ENCODE measurements at places on chromosomes 16 and 17.
A peak's percentile ranks its signal among the peaks of the same experiment; 100 is the strongest.

GRCh38 chr16:89565506-89566372 is 5.3 kb downstream of the RPL13 start:
- peak; percentile 54 for DNase-seq

GRCh38 chr17:2705888-2706795 is 5.4 kb downstream of the CLUH start:
- no peak for DNase-seq

- DNase-seq: no peak
Observed at GRCh38 chr17:76427501-76428231, 25.3 kb downstream of the UBE2O start.

DNA sequence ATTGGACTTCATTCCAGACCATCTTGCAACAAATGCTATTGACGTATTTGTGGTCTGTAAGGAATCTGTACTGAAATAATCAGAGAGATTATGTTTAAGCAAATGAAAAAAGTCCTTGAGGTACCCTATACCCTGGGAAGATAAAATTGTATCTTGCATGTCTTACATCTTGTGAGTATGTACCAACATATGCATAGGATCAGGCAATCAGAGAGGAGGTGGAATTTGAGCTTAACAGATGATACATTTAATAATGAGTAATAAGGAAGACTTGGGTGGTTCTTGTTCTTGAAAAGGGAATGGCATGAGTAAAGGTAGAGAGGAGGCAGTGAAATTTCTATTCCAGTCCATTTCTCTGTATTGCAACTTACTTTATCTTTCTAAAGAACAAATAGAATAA is 10.6 kb downstream of the MOSMO start:
- no peak for DNase-seq

DNA sequence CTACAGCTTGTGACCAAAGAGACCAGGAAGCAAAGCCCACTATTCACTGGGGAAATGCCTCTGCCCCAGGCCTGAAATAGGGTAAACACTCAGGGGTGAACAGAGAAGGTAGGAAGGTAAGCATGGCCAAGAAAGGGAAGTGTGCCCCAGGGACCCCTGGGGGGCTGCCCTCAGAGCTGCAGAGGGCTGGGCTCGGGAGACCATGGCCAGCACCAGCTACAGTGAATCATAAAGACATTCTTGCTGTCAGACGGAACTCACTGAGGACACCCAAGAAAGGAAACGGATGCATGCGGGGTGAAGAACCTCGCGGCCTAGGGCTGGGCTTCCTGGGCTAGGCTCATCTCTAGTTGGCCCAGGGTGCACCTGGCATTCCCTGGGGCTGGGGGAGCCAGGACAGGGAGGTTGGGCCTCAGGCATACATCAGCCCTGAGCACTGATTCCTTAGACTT is 9.6 kb downstream of the HIC1 start:
- DNase-seq: no peak

DNA sequence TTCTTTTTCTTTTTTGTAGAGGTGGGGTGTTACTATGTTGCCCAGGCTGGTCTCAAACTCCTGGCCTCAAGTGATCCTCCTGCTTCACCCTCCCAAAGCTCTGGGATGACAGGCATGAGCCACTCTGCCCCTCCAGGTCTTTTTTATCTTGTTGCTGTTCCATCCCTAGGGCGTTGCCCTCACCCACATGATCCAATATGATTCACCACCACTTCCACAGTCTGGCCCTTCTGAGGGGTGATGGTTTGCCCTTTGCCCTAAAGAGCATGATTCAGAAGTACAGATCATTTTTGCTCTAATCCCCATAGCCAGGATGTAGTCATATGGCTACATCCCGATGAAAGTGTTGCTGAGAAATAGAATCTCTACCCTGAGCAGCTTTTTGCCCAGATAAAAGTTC is 18.8 kb downstream of the STX4 start:
- DNase-seq: no peak

DNA sequence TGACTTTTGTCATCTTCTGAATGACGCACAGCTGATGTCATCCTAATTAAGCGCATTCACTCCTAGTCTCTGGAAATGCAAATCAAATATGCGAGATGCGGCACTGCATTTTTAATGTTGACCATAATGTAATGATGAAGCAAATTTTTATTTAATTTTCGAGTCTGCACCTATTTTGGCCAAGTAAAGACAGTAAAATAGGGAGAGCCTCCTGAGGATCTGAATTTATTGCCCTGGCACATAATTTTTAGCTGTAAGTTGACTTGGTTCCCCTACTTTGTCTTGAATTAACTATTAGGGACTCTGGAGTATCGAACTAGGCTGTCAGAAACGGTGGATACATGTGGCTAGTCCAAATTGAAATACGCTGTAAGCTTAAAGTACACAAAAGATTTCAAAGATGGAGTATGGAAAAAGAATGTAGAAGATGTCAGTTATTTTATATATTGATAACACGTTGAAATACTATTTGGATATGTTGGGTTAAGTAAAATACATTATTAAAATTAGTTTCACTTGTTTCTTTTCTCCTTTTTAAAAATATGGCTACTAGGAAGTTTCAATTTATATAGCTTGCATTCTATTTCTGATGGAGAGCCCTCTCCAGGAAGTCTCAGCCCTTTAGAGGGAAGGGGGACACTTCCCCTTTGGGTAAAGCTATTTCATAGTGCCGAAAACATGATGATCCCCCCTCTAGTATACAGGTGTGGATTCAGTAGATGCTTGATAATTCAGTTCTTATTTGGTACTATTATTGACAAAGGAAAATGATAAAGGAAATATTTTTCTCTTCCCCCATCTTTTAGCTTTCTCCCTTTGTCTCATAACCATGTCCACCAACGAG is 991 bp downstream of the KPNA2 start:
- no peak for DNase-seq

DNA sequence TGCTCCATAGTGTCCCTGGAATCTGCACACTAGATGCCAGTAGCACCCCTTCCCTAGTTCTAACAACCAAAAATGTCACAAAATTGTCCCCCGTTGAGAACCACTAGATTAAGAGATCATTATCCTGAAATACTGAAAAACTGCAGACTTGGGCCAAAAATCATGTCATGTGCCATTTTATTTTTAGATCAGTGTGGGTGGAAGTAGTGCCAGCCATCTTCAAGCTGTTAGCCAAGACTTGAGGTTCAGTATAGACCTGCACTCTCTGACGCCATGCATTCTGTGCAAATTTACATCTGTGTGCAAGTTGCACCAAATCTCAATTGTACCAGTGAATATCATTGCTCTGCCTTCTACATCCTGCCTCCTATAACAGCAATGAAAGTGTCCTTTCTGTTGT is 31.5 kb upstream of the NOL11 start:
- no peak for DNase-seq

- no peak for DNase-seq
Observed at GRCh38 chr17:42422958-42423712, at the start of gene CAVIN1. CAVIN1 (minus strand) TSS chr17:42423256; CDS start chr17:42423097, 159 bp downstream.

- no peak for DNase-seq
Observed at GRCh38 chr17:57084361-57084801, 665 bp upstream of the AKAP1 start.

- no peak for DNase-seq
Observed at GRCh38 chr16:85579191-85579590, 33.9 kb upstream of the GSE1 start.

DNA sequence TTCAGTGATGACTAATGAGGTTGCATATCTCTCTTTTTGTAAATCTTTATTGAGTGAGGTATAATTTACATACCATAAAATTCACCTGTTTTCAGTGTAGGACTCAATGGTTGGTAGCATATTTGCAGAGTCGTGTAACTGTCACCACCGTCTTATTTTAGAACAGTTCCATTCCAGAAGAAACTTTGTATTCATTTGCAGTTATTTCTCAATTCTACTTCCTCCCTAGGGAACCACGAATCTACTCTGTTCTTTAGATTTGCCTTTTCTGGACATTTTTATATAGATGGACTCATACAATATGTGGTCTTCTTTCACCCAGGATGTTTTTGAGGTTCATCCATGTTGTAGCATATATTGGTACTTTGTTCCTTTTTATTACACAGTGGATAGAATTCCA is 3.7 kb downstream of the FTO start:
- DNase-seq: no peak

DNA sequence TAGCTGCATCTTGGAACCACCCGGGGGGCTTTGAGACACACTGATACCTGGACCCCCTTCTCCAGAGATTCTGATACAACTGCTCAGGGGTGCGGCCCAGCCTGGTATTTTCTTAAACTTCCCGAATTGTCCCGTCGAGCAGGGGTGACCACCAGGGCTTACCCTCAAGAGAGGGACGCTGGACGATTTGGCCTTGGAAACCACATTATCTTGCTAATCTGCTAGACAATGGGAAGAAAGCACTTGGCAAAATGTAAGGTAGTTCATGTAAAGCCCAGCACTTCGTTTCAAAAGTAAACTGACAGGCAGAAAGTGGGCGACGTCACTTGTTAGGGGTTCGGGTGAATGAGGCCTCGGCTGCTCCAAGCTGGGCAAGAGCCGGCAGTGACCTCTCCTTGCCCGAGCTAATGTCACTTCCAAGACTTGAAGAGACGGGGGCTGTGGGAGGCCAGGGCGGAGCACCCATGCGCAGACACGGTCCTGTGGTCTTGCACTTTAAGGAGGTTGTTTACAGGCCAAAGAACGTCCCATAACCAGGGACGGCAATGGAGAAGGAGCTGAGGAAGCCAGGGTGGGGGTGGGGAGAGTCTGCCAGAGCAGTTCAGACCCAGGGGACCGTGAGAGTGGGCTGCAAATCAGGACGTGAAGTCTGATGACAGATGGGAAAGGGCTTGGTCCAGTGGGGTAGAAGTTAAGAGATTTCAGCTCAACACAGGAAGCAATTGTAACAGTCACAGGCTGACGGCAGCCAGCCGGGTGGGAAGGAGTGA is 152.7 kb upstream of the GSE1 start:
- no peak for DNase-seq

DNA sequence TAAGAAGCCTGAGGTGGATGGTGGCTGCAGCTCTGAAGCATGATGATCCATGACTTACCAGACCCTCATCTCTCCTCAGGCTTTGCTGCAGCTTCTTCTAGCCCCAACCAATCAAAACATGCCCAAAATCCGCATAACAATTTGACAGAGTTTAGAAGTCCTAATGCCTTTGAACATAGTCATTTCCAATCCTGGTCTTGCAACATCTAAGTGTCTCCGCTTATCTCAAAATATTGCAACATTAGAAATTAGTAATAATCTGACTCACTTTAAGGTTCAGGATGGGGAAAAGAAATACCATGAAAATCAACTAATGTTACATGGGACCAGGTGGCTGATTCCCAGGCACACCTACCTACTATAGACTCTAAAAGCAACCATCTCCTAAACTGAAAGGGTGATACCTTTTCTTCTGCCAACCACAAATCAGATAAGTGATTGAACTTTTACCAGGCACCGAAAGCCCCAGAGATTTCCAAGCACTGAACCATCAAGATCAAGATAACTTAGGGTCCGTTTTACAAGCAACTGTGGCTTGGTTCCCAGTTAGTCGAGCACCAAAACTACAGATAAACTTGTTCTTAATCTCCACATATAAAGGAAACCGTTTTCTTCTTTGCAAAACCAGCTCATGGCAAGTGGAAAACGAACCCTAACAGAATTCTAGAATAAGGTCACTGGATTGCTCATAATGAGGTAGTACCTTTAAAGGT is 14.0 kb downstream of the ERN1 start:
- no peak for DNase-seq
